Activated T-helper 17 cell treated with anti-CD3 and anti-CD28 coated beads, Interleukin-2, amount 50 U/mL, for 72 hours (primary cell): ENCODE measurements at places on chromosomes 3 and 15. TPM values are rescaled to one million over a fixed set of nuclear protein-coding genes. Genes with fewer than 3 reads are reported as not detected.

The PLSCR2 gene
- total RNA-seq = not detected

The GOLGA6D gene
- total RNA-seq = not detected

The CADPS gene
- total RNA-seq = not detected

The PIERCE2 gene
- not detected for total RNA-seq

The TAGLN3 gene
- total RNA-seq = 7.1 TPM

The RBP2 gene
- not detected for total RNA-seq
